ENCODE measurements at places on chromosomes 2 and 18. TPM values are rescaled to one million over a fixed set of nuclear protein-coding genes. Genes with fewer than 3 reads are reported as not detected.

EN1 gene
- not detected for total RNA-seq

SULT1C4 gene
- 14.1 TPM for total RNA-seq

ANKRD29 gene
- 33.4 TPM for total RNA-seq

DNA sequence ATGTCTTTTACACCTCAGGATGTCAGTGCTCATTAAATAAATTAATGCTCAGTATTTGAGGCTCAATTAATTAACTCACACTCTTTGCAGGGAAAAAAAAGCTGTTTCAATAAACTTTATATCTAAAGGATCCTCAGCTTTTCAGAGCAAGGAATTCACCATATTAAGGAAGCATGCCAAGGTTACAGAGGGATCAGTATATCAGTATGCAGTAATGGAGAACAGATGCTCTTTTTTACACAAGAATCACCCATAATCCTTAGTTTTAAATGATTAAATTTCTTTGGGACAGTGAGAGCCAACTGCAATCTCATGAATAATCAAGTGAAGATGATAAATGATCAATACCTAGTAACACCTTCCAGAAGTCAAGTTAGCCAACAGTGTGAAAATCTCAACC is 14.9 kb upstream of the LCT start:
- DNase-seq: no peak
- no peaks in the 10 kb centered on the region for H3K36me3 ChIP-seq
- no peak overlapping the region for H3K27ac ChIP-seq
- no peaks in the 10 kb centered on the region for H3K27me3 ChIP-seq
- no peaks in the 10 kb centered on the region for H3K4me1 ChIP-seq

DNA sequence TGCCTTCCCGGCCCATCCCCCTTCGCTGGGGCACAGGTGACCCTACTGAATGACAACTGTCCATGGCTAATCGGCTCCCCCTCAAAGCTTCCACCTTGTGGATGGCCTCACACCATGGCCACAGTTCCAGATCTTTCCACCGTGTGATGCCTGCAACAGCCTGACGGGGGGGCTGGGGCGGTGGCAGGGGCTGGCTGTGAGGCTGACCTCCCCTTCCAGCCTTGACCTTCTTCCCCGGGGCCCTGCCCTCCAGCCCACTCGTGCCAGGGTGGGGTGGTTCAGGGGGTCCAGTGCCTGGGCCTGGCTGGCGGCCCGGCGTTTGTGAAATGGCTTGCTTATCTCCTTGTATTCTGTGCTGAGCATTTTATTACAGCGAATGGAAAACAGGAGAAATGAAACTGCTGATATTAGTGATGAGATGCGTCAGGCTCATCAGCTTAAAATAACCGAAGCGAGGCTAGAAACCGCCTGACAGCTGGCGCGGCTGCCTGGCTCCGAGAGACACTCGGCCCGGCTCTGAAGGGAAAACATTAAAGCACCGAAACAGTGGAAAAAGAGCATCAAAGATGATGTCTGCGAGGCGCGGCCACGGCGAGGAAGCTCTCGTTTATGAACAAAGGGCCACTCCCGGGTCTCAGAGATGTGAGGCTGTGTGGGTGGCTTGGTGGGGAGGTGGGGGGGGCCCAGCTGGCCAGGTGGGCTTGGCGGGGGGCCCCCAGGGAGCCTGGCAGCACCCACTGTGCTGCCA is 916 bp upstream of the PDCD1 start:
- no peaks in the 10 kb centered on the region for H3K27me3 ChIP-seq
- H3K36me3 ChIP-seq: no peaks in the 10 kb centered on the region
- peak overlapping the region; percentile 95 for H3K27ac ChIP-seq

- H3K36me3 ChIP-seq: no peaks in the 10 kb centered on the region
- H3K27me3 ChIP-seq: no peaks in the 10 kb centered on the region
- DNase-seq: no peak
- no peaks in the 10 kb centered on the region for H3K4me1 ChIP-seq
- H3K27ac ChIP-seq: no peak overlapping the region
- no peak overlapping the region for H3K4me3 ChIP-seq
These were observed 37.4 kb upstream of the SATB2 start for GRCh38 chr2:199495147-199495546.

GRCh38 chr2:238462782-238463396 is 36.2 kb downstream of the ASB1 start:
- no peak for DNase-seq
- no peaks in the 10 kb centered on the region for H3K36me3 ChIP-seq

DNA sequence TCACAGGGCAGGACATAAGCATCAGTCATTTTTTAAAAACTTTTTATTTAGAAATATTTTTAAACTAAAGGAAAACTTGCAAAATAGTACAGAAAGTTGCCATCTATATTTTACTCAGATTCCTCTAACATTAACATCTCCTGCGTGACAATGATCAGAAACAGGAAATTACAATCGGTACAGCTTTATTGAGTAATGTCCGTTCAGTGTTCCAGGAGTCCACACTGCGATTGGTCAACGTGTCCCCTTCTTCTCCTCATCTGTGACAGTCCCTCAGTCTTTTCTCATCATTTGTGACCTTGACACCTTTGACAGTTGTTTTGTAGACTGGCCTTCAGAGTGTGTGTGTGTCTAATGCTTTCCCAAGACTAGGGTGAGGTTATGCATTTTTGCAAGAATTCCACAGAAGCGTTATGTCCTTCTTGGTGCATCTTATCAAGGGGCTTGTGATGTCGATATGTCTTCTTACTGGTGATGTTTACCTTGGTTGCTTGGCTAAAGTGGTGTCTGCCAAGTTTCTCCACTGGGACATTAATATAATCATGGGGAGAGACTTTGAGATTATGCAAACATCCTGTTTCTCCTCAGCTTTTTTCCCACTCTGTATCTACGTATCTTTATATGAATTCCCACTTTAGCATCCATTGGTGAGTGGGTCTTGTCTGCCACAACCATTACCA is 21.4 kb upstream of the TMEM177 start:
- H3K4me3 ChIP-seq: no peak overlapping the region
- no peaks in the 10 kb centered on the region for H3K4me1 ChIP-seq
- H3K27me3 ChIP-seq: no peaks in the 10 kb centered on the region
- H3K27ac ChIP-seq: no peak overlapping the region
- no peak for DNase-seq
- no peaks in the 10 kb centered on the region for H3K36me3 ChIP-seq

DNA sequence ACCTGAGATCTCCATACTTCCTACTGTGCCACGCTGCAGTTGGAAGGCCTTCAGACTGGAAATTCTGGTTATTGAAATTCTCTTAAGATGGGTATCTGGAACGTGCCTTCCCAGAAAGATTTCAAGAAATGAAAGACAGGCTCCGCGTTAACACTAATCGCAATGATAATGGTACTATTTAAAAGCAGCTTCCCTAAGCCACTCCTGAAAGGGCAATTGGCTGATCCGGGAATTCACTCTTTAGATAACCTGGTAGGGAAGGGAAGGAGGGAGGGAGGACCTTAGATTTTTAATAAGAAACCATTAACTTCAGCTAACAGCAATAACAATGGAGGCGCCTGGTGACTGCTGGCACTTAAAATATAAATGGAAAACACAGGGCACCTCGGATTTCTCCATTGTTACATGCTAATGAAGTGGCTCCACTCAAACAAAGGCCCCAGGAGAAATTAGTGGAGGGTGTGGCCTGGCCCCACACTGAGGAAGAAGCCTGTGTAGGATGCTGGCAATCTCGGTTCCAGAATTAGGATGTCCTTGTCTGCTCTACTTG is 22.5 kb upstream of the MTA3 start:
- no peaks in the 10 kb centered on the region for H3K4me1 ChIP-seq
- H3K4me3 ChIP-seq: no peak overlapping the region
- DNase-seq: no peak
- no peaks in the 10 kb centered on the region for H3K27me3 ChIP-seq
- no peaks in the 10 kb centered on the region for H3K36me3 ChIP-seq

DNA sequence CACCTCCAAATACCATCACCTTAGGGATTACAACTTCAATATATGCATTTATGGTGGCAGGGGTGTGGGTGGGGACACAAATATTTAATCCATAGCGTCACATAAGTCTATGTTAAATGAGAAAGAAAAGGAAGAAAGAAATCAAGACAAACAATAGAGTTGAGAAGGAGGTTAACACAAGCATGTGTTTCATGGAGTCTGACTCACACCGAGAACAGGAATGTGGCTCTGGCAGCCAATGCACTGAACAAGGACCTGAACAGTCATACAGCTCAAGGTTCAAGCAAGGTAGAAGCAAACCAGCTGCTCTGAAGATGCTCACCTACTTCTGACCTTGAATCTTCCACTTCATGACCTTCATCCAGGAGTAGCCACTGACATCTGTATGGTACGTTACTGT is 36.2 kb upstream of the LPIN1 start:
- no peak for DNase-seq
- H3K27ac ChIP-seq: peak overlapping the region; percentile 40
- H3K4me3 ChIP-seq: no peak overlapping the region
- no peaks in the 10 kb centered on the region for H3K36me3 ChIP-seq
- H3K27me3 ChIP-seq: no peaks in the 10 kb centered on the region

GRCh38 chr2:240219208-240219890 is 78.9 kb upstream of the OTOS start:
- peak; percentile 1 for DNase-seq
- H3K27me3 ChIP-seq: no peaks in the 10 kb centered on the region
- no peak overlapping the region for H3K4me3 ChIP-seq
- no peaks in the 10 kb centered on the region for H3K36me3 ChIP-seq
- H3K4me1 ChIP-seq: no peaks in the 10 kb centered on the region

GRCh38 chr2:68974251-68974650 is at the start of gene GKN1:
Gene GKN1, plus strand, starts transcription at chr2:68974636. Its CDS starts 42 bp downstream, at chr2:68974678.
- no peaks in the 10 kb centered on the region for H3K27me3 ChIP-seq
- no peak for DNase-seq
- H3K36me3 ChIP-seq: no peaks in the 10 kb centered on the region
- H3K4me3 ChIP-seq: no peak within 1 kb of the TSS
- no peak within 1 kb of the TSS for H3K27ac ChIP-seq

GRCh38 chr18:58505181-58505580 is 123.7 kb downstream of the ALPK2 start:
- H3K4me3 ChIP-seq: no peak overlapping the region
- no peak for DNase-seq
- H3K27ac ChIP-seq: no peak overlapping the region
- H3K4me1 ChIP-seq: no peaks in the 10 kb centered on the region
- H3K36me3 ChIP-seq: no peaks in the 10 kb centered on the region
- H3K27me3 ChIP-seq: no peaks in the 10 kb centered on the region

GRCh38 chr2:102707796-102708695 is 53.8 kb upstream of the TMEM182 start:
- H3K27ac ChIP-seq: no peak overlapping the region
- no peaks in the 10 kb centered on the region for H3K27me3 ChIP-seq
- H3K36me3 ChIP-seq: no peaks in the 10 kb centered on the region
- H3K4me1 ChIP-seq: no peaks in the 10 kb centered on the region
- no peak overlapping the region for H3K4me3 ChIP-seq
- no peak for DNase-seq

DNA sequence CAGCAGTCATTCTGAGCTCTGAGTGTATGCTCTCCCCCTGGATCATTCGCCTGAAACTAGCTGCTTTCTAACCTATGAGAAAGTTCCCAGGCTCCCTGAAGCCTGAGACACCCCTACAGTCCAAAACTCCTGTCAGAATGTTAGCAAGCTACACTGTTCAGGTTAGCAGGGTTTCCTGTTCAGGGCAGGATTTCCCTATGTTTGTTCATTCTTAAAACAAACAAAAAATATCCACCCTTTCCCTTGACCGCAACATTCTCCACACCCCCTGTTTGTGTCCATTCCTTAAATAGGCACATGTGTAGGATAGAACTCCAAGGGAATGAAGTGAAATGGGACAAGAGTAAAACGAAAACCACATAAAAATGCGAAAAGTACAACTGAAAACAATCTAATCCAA is 83.1 kb downstream of the KLF7 start:
- H3K27me3 ChIP-seq: no peaks in the 10 kb centered on the region
- no peaks in the 10 kb centered on the region for H3K36me3 ChIP-seq
- H3K4me1 ChIP-seq: no peaks in the 10 kb centered on the region
- DNase-seq: no peak
